Coronary artery (tissue), 2 donors: ENCODE measurements at places on chromosomes 4 and X.

GRCh38 chr4:74189331-74190043 is 31.6 kb downstream of the MTHFD2L start:
- DNase-seq: no peak

- DNase-seq: no peak
Observed at GRCh38 chrX:12234534-12235329, 96.5 kb downstream of the FRMPD4 start.

GRCh38 chr4:169634975-169635374 is 14.6 kb downstream of the CLCN3 start:
- DNase-seq: no peak

DNA sequence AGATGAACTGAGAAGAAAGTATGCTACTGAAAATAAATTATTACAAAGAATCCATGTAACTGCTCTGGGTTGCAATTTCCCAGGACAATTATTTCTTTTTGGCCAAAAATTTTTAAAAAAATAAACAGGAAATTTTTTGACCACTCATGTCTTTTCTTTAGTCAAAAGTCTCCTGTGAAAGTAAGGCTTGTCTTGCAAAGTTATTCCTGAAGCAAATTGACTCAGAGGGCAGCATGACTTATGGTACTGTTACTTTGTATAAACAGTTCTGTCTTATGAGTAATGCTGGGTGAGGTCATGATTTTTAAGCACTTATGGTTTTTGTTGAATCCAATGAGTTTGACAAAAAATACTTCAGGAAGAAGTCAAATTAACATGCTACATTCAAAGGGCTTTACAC is 292.8 kb upstream of the ARSJ start:
- DNase-seq: no peak

DNA sequence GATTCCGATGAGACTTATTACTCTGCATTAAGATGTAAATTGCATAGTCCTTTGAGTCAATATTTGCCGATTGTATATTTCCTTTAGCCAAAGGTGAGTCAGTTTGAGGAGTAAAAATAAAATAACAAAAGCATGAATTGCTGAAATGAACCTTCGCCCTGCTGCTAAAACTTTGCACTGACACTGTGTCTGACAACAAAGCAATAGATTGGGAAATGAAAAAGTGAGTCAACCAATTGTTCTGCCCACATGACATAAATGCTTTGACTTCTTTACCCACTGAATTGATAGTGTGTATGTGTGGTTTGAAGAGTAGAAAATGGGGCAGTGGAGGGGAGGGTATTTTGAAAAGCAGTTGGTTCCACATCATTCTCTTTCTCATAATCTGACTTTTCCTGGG is 88.4 kb upstream of the AFF2 start:
- DNase-seq: no peak

DNA sequence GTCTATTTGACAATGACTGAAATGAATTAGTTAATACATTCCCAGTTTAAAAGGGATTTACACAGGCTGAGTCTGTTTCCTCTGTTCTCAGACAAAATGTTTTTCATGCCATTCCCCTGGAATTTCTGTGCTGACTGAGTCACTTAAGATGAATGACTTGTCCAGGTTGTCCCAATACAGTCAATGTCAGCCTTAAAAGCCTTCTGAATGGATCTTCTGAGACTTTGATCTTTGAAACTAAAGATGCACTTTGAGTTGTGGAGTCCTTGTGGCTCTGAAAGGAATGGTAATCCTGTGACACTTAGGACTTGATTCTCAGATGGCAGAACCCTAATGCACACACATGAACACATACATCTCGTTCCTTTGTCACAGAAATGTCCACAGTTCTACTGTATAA is 622.2 kb upstream of the GRID2 start:
- DNase-seq: no peak

GRCh38 chr4:13496605-13497004 is 12.5 kb upstream of the RAB28 start:
- DNase-seq: no peak

DNA sequence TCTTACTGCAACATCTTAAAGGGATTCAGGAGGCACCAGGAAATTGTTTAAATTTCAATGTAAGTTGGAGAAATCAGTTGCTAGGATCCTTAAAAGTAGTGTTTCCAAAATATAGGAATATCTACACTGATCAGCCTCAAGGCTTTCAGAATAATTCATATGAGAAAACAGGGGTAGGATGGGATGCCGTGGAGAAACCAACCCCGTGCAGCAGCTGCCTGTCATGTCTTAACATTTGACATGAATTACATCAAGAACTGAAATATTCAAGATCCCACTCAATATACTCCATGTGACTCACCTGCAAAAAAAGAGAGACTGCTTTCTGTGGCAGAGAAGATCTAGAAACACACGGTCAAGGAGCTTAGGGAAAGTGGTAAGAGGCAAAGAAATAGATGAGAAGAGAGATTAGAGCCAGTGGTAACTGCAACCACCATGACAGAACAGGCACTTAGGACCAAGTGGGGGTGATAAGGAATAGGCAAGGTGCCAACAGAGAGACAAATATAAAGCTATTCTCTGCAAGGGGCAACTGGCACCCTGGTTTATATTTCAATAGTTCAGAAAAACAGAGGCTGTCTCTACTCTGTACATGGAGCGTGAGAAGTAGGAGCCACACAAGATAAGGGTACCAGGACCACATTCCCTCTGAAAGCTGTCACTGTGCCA is 64.0 kb downstream of the SLC39A8 start:
- DNase-seq: no peak

DNA sequence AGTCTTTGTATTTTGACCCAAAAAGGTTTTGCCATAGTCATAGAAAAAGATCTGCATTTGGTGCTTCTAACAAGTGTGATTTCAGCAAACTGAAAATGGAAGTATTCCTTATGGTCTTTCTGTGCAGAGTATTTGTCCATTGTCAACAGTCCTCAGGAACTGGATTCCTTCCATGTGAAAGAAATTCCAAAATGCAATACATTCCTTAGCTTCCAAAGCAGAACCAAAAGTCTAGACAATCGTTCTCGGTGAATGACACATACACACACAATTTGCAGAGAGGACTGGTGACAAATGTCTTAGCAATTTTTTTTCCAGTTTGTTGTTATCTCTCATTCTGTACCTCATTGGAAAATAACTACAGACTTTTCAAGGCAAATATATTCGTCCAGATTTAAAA is 562.2 kb upstream of the SLIT2 start:
- no peak for DNase-seq

DNA sequence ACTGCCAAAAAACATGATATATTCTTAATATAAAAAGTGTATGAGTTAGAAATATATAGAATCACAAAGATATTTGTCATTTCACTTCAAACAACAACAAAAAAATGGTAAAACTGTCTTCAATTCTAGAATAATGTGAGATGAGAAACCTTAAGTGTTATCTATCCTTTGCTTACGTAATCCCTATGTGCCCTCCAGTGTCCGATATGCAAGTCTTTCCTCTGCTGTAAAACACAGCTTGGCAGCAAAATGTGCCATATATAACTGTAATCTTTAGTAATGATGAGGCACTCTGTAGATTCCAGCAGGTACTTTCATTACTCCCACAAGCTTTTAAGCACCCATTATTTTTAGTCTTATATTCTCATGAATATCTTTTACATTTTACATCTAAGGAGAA is 555.1 kb upstream of the FRG1 start:
- no peak for DNase-seq

DNA sequence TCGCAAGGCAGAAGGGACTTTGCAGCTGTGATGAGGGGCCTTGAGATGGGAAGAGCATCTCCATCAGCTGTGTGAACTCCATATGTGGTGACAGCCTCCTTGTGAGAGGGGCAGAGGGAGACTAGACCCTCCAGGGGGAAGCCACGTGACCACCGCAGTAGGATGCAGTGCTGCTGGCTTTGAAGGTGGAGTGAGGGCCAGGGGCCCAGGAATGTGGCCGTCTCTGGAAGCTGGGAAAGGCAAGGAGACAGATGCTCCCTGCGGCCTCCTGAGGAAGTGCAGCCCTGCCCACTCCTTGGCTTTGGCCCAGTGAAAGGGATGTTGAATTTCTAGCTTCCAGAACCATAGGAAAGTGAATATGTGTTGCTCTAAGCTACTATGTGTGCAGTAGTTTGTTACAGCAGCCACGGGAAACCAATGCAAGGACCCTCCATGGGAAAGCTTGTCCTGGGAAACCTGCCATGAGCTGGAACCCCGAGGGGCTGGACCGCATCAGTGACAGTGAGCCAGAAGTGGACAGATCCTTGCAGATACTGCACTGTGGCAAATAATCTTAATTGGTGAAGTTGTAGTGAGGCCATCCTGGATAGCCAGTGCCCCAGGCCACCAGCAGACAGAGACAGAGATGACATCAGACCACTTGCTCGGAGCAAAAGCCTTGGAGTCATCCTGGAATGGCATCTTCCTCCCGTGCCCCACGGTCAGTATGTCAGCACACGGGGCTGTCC is 35.4 kb upstream of the SORCS2 start:
- peak; percentile 73 for DNase-seq
